ENCODE measurements at places on chromosomes 12 and 14.

DNA sequence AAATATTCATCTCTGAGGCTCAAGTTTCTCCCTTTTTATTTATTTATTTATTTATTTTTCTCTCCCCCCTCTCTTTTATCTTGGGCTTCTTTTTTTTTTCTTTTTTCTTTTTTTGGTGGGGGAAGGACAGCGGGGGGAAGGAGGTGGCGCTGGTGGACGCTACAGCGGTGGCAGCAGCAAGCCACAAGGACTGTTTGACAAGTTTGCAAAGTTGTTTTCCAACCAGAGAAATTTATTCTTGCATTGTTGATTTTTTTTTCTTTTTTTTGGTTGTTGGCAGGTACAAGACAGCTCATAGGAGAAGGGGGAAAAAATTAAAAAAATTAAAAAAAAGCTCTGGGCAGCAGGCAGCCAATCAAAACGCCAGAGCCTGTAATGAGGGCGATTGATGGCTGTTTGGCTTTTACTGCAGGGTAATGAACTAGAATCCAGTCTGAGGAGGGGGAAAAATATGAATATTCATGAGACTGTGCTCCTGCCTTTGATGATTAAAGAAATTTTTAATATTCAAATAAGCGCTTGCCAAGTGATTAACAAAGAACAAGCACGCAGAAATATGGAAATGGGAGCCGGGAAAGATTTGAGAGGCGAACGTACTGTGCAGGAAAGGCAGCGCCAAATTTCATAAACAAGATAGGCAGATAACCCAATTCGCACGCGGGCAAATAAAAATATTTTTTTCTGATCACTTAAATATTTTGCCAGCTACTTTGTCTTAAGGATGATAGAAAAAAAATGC lies 36.2 kb downstream of the BCL11B start:
- no peak for DNase-seq

GRCh38 chr12:121883315-121883660 lies 5.3 kb upstream of the PSMD9 start:
- DNase-seq: no peak

- DNase-seq: no peak
Measured at GRCh38 chr12:94982456-94982855, 21.0 kb downstream of the NDUFA12 start.

DNA sequence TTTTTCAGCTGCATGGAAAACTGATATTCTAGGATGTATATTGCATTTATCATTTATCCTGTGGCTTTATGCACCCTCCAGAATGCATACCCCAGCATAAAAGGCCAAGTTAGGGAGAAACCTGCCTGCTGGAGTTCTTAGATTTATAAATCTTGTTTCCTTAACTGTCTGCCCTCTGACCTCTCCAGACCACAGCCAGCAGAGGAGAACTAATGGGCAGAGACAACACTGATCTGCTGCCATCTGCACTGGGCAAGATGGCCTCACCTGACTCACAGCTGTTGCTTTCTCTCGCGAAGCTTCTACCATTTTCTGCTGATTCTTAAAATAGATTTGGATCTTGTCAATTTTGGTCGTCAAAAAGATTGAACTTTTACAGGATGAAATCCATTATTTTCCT lies 65.8 kb downstream of the PPP2R5C start:
- DNase-seq: no peak

DNA sequence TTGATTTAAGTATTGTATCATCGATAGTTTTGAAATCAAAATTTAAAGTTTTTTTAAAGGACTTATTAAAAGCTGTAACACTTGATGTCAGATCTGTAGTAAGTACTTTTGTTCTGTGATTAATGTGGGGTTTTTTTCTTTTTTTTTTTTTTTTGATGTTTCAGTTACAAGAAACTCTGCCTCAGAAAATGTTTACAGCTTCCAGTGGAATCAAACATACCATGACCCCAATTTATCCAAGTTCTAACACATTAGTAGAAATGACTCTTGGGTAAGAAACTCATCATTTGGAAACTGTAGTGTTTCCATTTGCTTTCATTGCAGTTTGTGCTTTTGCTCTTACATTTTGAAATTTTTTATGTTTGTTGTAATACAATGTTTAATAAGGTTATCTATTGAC lies 45.6 kb downstream of the TBK1 start:
- no peak for DNase-seq

DNA sequence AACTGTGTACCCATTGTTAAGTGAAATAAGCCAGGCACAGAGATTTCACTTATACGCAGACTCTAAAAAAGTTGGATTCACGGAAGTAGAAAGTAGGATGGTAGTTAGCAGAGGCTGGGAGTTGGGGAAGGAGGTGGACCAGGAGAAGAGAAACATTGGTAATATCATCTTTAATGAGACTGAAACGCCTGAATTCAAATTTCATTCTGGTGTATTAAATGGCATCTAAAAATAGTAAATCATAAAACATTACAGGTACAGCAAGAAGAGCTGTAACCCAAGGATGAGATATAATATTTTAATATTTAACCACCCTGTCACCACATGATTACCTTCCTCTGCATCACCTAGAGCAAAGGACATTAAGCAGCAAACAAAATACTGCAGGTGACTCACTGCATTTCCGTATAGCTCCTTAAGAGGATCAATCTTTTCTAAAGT lies 99.4 kb downstream of the EPS8 start:
- no peak for DNase-seq

- DNase-seq: no peak
Measured at GRCh38 chr14:73368616-73369015, 89.7 kb downstream of the NUMB start.

- DNase-seq: no peak
Measured at GRCh38 chr12:105554223-105554678, 223.8 kb downstream of the C12orf75 start.

- peak; percentile 59 for DNase-seq
Measured at GRCh38 chr14:69648480-69649451, 37.4 kb downstream of the SUSD6 start.

GRCh38 chr12:97939156-97939555 lies 476.6 kb downstream of the RMST start:
- no peak for DNase-seq

- DNase-seq: no peak
Measured at GRCh38 chr14:101116486-101117130, 213.1 kb upstream of the RTL1 start.

DNA sequence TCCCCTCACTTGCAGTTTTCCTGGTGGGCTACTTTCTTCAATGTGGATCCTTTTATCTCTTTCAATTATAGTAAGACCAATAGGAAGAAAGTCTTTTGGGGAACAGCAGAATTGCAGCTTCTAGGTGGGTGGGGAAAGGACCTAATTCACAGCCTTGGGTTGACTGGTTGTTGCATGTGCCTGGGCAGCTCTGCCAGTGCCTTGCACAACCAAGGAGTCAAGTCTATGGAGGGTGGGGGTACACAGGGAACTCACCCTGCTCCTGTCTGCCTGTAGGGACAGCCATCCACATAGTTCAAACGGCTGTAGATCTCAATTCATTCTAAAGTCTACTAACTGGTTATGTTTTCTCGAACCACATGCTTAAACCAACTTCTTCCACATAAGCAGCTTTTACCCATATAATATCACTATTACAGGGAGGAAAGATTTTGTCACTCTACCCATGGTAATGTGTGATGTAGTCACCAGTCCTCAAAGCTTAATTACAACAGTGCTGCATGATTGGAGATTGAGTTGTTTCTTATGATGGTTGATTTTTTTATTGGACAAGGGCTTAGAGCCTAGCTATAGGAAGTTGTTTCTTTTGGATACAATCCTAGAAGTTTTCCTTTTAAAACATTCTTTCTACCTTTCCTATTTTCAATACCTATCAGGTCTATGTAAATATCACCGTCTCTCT lies 117.7 kb upstream of the FRMD6 start:
- DNase-seq: no peak

DNA sequence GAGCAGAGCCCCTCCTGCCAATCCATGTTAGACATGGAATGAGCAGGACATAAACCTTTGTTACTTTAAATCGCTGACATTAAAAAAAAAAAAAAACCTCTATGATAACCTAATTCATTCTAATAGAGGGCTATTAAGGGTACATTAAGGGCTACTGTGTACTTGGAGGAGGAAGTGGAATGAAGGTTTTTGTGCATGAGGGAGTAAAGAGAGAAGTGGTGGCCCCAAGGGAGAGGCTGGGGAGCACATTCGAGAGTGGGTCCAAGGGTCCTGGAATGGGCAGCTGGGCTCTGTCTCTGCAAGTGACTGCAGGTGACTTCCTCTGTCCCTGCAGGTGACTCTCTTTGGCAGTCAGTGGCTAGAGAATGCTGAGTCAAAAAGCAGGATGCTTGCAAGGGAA lies 32.1 kb upstream of the PTGDR start:
- no peak for DNase-seq

- DNase-seq: no peak
Measured at GRCh38 chr14:91417983-91418386, 365 bp upstream of the CCDC88C start.

- no peak for DNase-seq
Measured at GRCh38 chr14:61202124-61202523, 79.0 kb downstream of the TMEM30B start.

GRCh38 chr14:90519262-90519920 lies 122.6 kb downstream of the CALM1 start:
- DNase-seq: no peak

DNA sequence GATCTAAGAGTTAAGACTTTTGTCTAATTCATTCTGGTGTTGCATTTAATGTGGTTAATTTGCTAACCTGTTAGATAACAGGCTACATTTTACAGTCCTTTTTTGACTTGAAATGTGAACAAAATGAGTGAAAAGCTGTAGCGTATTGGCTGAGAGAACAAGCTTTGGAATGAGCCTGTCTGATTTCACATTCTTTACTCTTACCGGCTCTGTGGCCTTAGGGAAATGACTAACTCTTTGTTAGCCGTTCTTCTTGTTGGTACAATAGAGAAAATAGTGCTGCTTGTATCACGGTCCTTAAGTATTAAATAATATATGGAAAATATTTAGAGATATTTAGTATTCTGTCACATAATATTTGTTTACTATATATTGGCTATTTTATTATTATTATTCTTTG lies 1.9 kb downstream of the MNAT1 start:
- DNase-seq: peak; percentile 48

DNA sequence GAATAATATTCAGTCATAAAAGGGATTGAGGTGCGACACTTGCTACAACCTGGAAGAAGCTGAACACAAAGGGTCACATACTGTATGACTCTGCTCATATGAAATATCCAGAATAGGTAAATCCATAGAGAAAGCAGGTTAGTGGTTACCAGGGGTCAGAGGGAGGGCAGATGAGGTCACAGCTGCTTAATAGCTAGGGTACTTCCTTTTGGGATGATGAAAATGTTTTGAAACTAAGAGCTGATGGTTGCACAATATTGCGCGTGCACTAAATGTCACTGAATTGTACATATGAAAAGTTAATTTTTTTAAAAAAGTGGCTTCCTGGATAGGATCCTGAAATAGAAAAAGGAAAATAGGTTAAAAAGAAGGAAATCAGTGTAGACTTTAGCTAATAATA lies 23.8 kb downstream of the NEUROD4 start:
- DNase-seq: no peak

DNA sequence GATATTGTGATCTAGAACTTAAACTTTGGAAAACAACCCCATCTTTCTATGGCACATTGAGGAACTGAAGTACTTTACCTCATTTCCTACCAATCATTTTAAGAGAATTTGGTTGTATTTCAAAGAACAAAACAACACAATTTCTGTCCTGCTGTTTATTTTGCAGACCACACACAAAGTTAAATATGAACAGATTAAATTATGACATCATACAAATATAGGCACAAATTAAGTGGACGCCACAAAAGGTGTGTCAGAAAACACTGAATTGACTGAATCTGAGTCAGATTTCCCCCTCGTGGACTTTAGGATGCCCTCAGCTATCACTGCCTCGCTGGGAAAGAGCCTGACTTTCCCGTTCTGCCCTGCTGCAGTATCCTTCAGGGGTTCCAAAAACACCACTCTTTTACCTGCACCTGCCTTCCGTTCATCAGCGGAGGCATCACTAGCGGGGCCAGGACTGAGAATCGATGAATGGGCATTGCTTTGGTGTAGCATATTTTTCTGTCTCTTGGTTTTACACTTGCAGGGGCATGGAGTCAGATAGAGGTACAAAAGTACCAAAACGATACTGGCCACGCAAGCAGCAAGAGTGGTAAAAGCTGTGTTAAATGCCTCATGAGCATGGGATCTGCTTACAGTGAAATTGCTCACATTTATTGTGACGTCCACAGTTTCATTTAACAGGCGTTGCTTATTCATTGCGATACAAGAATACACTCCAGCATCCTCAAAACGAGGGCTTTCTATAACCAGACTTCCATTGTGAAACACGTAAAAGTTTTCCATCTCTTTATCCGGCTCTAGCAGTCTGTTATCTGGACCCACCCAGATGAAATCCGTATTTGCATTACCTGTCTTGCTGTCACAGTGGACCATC lies 2.0 kb upstream of the PCED1B start:
- no peak for DNase-seq

GRCh38 chr14:86858031-86858430 lies 1135.0 kb downstream of the GALC start:
- peak; percentile 50 for DNase-seq

- no peak for DNase-seq
Measured at GRCh38 chr12:28171356-28172060, 18.7 kb upstream of the CCDC91 start.

DNA sequence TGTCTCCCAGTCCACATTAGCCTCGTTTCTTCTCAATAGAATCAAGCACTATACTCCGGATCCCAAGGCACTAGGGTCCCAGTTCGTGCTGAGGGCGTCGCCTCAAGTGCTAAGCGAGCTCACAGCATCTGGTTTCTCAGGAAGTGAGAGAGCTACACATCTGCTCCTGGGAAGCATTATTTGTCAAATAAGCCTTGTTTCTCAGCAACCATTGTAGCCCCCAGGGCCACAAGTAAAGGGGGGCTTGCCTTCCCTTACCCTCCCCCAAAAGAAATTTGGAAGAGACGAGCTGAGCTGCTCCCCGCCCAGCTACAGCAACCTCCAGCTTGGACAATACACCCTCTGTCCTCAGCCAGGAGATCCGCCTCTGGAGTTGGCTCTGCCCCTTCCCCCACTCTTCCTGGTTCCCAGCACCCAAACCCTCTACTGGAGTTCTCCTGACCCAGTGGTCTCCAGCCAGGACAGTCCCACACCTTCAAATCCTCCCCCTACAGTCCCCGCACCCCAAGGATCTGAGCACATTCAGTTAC lies 5.7 kb upstream of the TNS2 start:
- no peak for DNase-seq

- DNase-seq: no peak
Measured at GRCh38 chr14:101353422-101353821, 207.9 kb upstream of the DIO3 start.

Data from AG08395 (cell line).